ENCODE measurements at places on chromosomes 16 and 17.

DNA sequence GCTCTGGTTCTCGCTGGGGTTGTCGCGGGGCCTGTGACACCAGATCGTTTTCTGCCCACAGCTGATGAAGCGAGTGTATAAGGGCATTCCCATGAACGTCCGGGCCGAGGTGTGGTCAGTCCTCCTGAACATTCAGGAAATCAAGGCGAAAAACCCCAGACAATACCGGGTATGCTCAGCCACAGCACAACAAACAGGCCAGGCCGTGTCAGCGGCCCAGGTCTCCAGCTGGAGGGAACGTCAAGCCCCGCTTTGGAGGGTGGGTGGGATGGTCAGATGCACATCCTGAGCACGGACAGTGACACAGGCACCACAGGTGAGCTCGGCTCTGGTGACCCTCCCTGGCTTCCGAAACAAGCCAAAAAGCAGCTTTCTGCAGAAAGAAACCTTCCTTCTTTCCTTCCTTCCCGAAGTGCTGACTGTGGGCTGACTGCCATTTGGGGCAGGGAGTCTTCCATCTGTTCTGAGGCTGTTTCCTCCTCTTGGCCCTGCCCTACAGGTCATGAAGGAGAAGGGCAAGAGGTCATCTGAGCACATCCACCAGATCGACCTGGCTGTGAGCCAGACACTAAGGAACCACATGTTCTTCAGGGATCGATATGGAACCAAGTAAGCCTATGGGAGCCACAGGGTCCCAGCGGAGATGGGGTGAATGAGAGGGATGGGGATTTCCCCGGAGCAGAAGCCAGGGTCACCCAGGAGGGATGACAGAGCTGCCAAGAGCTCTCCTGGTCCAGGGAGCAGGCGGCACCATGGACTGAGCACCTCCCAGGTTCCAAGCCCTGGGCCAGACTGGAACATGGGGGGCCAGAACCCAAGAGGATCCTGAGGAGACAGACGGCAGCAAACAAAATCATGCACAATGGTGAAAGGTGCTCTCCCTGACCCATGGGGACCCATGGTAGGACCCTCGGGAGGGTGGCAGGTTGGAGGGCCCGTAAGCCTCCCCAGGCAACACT lies 79.4 kb downstream of the GOSR1 start:
- no peak for DNase-seq

- DNase-seq, result no peak
These were observed 22.3 kb downstream of the TMC6 start for GRCh38 chr17:78106211-78106610.

DNA sequence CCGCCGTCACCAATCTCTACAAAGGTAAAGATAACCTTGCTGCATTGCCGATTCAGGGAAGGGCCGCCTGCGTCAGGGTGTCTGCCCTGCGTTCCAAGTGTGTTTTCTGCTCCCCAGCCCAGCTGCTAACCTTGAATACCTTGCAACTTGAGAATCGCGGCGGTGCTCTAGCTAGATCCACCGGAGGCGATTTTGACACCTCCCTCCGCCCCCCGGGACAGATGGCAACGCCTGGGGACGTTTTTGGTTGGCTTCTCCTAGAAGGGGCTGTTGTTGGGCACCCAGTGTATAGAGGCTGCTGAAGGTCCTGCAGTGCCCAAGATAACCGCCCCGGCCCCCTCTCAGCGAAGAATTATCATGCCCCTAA lies 1.5 kb downstream of the HAPSTR1 start:
- DNase-seq, result no peak

GRCh38 chr16:70674221-70675014 lies 11.4 kb downstream of the MTSS2 start:
- DNase-seq, result no peak
